Central memory CD4-positive, alpha-beta T cell (primary cell): ENCODE measurements at places on chromosomes 3 and 15.

GRCh38 chr3:42505849-42506410 lies 3.5 kb downstream of the VIPR1 start:
- DNase-seq = no peak

GRCh38 chr15:43237842-43238470 lies 17.1 kb upstream of the EPB42 start:
- no peak for DNase-seq

- DNase-seq = no peak
Observed at GRCh38 chr3:63990733-63991132, 32.6 kb downstream of the PSMD6 start.

DNA sequence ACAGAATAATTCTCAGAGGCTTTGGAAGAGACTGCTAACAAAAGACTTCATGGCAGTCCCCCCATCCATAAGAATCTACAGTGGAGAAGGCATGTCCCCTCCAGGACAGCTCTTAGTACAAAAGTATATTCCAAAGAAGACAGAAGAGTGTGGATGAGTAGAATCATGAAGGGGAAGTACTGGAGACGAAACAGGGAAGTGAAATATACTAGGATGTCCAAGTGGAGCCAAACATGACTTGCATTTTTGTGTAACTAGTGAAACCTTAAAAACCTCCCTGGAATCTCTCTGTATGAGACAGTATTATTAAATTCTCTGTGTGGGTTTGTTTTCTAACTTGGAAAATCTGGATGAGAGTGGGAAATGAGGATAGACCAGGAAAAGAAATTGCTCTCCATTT lies 312.4 kb downstream of the RSL24D1 start:
- DNase-seq = no peak

GRCh38 chr3:88828466-88828865 lies 279.0 kb upstream of the EPHA3 start:
- no peak for DNase-seq

GRCh38 chr15:98438326-98438725 lies 210.0 kb upstream of the IGF1R start:
- no peak for DNase-seq

DNA sequence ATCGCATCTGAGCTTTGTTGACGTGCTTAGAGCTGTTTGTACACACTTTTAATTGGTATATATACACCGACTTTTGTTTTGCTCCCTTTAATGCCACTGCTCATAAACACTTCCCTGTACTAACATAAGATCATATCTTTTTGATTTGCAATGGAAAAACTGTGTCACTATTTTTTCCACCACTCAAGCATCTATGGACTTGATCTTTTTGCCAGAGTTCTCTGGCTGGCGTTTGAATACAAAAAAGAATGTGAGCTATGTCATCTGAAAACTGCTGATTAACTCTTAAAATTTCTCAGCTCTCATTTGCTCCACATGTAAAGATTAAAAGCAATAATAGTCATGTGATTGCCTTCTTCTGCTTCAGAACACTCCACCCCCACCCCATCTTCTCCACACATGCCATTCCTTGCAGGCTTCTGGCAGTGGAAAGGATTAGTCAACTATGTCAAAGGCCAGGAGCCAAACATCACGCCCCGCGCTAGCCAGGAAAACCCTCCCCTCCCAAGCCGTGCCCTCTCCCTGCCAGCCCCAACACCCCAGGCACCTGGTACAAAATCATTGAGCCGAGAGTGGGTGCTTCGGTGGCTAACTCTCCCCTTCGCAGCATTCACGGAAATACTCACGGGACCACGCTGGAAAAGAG lies 123.4 kb upstream of the MEF2A start:
- DNase-seq = no peak

DNA sequence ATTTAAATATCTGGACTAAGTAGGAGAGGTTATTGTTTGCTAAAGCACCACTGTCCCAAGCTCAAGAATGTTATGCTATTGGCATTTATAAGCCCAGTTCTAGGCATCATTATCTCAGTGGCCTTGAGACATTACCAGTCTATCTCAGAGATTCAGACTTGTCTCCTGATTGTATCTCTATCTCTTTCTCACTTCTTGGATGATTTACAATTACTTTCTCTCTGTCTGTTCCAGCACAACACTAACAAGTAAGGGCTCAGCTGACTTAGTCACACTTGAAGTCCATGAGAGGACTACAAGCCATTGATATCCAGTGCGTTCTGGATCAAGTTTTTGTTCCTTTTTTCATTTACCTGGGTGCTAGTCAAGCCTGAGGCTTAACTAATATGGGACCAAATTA lies 60.2 kb downstream of the TRIM69 start:
- DNase-seq = no peak

DNA sequence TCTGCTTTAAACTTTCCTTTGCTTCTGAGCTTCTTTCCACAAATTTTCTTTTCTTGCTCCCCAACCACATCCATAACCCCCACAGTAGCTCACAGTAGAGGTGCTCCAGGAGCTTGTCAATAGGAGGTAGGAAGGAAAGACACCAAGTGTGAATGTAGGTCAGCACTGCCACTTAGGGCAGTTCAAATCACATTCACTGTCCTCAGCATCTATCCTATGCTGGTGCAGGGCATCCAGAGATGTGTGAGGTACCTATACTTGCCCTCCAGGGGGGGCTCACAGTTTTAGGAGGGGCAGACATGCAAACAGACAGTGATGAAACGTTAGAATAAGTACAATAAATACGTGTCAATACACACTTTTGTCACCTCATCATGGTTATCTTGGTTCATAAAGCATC lies 1.5 kb upstream of the SPSB4 start:
- DNase-seq = no peak

DNA sequence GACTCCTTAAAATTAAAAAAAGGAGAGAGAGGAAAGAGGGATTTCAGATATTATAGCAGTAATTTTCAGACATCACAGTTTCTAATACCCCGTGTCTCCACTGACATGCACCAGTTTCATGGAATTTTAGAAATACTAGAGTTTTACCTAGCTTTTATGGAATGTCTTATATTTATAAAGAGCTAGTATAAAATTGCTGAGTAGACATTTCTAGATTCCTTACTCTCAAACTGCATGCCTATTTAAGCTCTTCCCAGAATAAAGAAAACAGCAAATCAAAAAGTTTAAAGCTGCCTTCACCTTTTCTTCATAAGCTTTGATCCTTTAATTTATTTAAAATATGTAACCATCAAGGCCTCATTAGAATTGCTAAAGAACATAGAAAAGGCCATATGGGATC lies 247.4 kb upstream of the IL12A start:
- DNase-seq = no peak

DNA sequence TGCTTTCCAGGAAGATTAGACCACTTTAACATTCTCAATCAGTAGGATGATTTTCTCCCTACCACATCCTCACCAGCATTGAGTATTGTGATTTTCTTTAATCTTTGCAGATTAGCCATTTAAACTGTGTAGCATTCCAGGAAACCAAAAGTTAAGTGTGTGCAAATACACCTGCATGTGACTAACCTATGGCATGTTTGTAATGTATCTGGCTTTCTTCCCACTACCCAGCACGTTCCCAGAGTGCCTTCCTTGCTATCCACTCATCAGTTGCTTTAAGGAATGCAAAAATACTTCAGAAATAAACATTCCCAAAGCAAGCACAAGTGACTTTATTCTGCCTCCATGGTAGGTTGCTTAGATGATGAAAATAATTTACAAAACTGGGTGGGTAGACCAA lies 74.2 kb downstream of the ATG7 start:
- no peak for DNase-seq
